Nucleus accumbens (tissue), 56 donors: ENCODE measurements at places on chromosomes 7 and 10.

DNA sequence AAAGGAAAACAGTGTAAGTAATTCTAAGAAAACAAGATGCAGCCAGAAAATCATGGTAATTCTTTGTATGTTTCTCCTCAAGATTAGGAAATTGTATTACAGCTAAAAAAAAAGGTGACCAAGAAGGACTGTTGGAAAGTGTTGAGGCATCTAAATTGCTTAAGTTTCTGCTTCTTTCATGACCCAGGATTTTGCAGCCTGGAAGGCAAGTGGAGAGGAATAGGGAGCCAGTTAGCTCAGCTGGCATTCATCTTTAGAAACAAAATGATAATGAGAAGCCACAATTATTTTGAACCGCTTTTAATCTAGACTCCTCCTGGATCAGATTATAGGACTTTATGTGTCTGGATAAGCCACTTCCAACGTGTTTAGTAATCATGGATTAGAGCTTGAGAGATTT lies 56.8 kb upstream of the TMEM229A start:
- DNase-seq: no peak

- no peak for DNase-seq
These were observed 40.1 kb upstream of the RET start for GRCh38 chr10:43036481-43037428.

DNA sequence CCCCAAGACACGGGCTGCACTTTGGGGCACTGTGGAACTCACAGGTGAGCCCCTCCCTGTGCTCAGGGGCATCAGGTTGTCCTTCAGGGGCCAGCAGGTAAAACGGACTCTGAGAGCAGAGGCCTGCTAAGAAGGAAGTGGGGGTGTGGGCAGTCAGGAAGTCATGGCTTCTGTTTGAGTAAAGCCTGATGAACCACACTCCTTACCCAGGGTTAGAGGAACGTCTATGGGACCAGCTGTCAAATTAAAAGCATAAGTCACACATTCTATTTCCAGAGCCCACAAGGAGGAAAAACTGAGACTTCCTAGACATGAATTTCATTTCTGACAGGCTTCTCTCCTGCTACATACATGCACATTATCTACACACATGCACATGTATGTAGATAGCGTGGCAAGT lies 616.4 kb downstream of the SDK1 start:
- no peak for DNase-seq

DNA sequence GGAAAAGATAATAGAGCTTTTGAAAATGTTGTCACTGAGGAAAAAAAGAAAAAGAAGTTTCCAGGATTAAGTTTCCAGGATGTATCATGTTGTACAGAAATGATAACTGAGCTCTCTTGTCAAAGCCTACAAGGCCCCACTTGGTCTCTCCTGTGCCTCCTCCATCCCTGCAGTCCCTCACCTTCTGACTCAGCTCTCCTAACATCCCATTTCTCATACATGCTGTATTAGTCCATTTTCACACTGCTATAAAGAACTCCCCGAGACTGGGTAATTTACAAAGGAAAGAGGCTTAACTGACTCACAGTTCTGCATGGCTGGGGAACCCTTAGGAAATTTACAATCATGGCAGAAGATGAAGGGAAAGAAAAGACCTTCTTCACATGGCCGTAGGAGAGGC lies 3.8 kb upstream of the DGKI start:
- DNase-seq: no peak

- DNase-seq: no peak
These were observed 1.2 kb downstream of the GTF2IRD1 start for GRCh38 chr7:74454925-74455288.

- no peak for DNase-seq
These were observed 21.2 kb downstream of the CYP3A4 start for GRCh38 chr7:99762680-99763327.

- DNase-seq: no peak
These were observed 15.4 kb downstream of the NPFFR1 start for GRCh38 chr10:70268376-70268775.

GRCh38 chr7:31304446-31304845 lies 36.1 kb downstream of the NEUROD6 start:
- DNase-seq: no peak

DNA sequence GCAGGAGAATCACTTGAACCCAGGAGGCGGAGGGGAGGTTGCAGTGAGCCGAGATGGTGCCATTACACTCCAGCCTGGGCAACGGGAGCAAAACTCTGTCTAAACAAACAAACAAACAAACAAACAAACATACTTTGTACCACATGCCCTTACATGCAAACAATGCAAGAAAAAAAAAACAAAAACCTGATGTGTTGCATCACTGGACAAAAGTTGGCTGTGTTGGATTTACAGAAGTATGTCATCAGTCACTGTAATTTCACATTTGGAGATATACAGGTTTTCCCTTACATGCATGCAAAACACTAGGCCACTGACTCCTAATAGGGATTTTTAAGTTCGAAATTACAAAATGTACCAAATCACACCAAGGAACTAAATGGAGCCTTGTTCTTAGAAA lies 138.5 kb downstream of the SRPK2 start:
- DNase-seq: no peak

DNA sequence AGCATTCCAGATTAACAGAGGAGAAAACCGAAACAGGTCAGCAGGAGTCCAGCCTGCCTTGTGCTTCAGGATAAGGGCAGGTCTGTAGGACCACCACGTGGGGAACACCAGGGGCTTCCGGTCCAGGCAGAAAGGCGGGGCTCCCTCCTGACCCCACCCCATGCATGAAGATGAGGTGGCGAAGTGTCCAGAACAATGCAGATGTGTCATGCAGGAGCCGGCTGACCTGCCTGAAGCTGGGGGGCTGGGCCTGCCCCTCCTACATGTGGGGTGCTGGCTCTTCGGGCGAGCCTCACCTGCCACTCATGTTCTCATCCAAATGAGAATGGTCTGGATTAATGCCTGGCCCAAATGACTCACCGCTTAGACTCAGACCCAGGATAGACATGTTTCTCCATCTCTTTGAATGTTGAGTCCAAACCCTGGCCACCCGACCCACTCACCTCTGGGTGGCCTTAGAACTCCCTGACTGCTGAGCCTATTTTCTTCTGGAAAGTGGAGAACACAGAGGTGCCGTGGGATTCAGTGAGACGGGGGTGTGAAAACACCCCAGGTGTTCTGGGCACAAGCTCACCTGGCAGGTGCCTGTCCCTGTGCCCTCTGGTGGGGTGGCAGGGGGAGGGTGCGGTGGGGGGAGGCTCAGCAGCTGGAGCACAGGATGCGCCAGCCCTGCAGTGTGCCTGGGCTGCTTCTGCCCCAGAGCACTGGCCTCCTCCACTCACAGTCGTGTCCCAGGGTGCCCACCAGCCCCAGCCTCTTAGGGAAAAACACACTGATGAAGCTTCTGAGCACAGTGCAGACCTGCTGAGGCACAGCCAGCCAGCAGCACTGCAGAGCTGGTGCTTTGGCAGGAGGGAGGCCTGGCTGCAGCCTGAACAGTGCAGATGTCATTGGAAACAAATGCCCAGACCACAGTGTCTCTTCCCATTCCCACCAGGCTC lies 55.2 kb upstream of the GDF10 start:
- no peak for DNase-seq

- no peak for DNase-seq
These were observed 2.0 kb downstream of the AP1S1 start for GRCh38 chr7:101156277-101156676.

DNA sequence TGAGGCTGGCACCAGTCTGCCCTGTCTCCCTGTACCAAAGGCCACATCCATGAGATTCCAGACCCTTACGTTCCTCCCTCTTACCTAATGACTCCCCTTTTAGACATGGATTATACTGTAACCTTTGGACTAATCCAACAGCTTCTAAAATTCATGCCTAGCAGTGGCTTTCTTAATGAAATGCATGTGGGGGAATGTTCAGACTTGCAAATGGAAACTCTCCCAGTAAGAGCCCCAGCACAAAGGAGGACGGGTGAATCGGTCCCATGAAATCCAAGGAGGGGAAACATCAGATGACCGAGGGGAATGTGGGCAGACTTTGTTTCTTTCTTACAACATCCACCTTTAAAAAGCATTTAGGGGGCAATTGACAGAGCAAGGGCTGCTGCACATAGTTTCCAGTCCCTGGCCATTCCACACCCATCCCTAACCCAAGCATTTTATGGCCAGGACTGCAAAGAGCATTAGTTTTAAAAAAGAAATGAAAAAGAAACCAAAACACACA lies 71.5 kb downstream of the COL13A1 start:
- no peak for DNase-seq

DNA sequence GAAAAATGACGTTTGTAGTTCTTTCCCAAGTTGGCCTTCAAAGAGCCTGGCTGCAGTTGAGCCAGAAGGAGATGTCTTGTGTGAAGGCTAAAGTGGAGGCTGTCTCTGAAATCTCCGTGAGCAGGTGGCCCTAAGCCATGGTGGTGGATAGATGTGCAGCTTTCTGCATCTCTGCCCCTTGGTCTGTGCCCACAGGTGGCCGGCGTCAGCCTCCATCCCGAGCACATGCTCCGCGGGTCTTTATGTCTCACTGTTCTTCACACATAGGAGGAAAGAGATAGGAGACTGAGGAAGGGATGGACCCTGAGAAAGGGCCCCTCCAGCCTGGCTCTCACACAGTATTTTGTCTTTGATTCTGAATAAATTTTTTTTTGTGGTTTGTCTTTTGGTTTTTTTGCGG lies 30.3 kb upstream of the SLC26A4 start:
- DNase-seq: no peak

DNA sequence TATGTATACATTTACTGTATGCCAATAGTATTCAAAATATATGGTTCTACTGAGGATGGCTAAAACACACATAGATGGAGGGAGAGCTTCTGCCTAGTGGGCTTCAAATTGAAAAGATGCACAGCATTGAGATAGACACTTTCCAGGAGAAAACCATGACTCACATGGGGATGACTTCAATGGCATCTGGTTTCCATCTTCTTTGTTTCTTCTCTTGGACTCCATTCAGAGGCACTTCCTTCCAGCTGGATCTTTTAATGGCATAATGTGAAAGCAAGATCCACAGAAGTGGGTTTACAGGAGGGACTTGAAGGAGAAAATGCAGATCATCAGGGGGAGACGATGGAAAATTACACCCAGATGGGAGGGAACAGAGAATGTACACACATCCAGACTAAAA lies 84.9 kb downstream of the ZNF365 start:
- DNase-seq: no peak

DNA sequence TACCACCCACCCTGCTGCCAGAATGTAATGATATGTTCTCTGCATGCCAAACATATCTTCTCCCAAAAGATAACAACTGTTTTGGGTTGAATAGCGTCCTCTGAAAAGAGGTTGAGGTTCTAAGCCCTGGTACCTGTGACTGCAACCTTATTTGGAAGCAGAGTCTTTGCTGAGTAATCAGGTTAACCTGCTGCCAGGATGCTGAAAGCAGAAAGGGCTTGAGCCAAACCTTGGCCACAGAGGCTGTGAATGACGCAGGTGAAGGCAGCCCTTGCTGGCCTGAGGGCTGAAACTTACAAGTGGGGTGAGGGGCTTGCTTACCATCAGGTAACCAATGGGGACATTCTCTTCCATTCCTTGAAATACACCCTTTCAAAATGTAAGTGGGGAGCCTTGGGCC lies 151.8 kb upstream of the RHEB start:
- no peak for DNase-seq

DNA sequence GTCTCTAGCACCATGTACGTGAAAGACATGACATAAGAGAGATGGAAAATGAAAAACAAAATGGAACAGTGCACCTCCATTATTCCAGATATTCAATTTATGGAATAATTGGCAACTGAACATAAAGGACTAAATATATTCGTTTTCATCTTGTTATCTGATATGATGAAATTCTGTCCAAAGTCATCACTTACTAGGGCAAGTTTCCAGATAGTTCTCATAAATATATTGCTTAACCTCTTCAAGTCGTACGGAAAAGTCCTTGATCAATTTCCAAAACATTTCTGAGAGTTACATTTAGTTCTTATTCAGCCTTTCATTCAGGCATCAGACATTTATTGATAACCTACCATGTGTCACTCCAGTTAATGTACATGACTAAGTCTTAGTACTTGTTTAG lies 185.2 kb downstream of the HGF start:
- no peak for DNase-seq

DNA sequence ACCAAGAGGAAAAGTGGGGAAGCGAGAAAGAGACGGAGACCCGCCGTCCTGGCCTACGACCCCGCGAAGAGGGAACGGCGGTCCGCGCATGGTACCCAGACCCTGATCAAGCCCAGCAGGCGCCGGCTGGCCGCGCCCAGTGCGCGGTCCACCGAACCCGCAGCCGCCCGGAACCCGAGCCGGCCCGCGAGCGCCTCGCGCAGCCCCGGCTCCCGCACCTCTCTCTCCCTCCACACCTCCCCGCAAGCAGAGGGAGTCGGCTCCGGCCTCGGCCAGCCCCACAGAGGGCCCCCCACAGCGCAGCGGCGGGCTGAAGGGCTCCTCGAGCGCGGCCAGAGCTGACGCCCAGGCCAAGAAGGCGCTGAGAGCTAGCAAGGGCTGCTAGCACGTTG lies 164.7 kb downstream of the AGMO start:
- DNase-seq: no peak

DNA sequence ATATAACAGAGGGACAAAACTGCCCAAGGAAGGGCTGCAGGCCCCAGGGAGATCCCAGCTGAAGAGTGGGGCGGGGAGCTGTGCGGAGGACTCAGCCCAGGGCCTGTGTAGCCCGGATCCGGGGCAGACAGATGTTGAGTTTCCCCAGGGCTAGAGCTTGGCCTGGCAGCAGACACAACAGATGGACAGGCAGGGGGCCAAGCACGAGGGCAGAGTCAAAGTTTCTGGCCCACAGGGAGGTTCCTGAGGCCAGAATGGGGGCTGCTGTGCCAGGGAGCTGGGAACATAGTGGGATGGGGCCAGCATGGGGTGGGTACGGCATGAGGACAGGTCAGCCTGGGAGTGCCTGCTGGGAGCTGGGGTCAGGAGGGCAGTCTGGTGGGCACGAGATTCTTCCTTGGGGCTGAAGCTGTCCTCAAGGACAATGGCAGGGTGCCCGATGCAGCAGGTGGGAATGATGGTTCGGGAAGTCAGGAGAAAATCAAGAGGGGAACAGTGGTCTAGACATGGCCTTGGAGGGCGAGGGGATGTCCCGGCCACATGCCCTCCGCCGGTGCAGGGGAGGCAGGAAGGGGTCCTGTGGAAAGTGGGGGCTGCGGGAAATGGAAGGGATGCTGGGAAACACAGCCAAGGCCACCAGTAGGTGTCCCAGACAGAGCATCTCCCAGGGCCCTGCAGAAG lies 519.1 kb upstream of the FOXK1 start:
- no peak for DNase-seq

DNA sequence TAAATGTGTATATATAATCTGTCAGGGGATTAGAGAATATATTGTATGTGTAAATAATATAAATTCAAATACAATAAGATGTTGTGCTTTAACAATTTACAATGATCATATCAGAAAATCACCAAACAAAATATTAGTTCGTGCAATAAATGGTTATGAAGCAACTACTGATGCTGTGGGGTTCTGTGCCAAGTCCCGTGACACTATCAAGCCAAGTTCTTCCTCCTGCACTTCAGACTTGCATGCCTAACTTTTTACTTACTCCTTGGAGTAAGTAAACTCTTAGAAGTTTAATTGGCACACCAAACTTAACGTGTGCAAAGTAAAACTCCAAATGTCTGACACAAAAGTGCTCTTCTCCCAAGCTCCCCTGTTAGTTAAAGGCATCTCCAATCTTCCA lies 26.5 kb upstream of the TMEM254 start:
- DNase-seq: no peak
